NCI-H1092 (cell line): ENCODE measurements at places on chromosomes 12 and 14.
A peak's percentile ranks its signal among the peaks of the same experiment; 100 is the strongest.

GRCh38 chr12:64909124-64909523 is 84.7 kb downstream of the TBC1D30 start:
- no peak for DNase-seq

DNA sequence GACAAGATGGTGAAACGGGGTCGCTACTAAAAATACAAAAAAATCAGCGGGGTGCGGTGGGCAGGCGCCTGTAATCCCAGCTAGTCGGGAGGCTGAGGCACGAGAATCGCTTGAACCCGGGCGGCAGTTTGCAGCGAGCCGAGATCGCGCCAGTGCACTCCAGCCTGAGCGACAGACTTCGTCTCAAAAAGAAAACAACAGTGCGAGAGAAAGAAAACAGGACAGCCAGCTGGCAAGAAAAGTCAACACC is 633 bp upstream of the RNU4-2 start:
- no peak for DNase-seq

DNA sequence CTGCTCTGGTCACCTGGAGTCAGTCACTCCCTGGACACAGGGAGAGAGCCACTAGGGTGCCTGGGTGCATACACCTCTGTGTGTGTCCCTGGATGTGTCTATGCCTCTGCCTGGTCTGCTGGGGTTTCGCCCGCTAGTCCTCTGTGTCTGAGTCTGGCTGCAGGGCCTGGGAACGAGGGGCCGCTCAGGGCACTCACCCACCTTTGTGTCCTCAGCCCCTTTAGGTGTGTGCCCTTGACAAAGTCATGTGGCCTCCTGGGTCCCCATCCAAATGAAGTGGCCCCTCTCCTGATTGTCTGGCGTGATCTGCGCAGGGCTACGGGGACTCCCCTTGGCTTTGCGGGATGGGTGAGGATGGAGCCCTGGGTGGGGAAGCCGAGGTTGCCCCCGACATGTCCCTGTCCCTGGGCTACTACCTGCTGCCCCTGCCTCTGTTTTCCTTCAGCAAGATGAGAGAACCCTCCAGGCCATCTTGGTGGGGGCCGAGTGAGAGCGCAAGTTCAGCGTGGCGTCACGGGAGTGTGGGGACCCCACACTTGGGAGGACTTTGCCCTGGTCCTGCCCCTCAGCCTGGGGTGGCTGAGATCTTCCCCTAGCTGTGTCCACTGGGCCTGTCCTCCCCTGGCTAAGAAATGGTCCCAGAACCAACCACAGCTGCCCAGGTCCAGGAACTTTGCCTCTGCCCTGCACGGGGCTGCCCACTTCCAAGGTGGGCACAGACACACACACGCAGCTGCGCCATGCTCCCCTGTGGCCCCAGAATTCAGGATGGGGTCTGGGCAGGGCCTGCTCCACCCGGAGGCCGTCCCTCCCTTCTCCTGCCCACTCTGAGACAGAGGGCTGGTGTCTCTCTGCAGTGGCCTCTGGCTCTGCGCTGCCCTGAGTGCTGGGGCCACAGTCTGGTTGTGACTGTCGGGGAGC is 2.7 kb upstream of the AHNAK2 start:
- no peak for DNase-seq

- DNase-seq, result no peak
Measured at GRCh38 chr14:84095681-84096080, 1434.3 kb upstream of the FLRT2 start.

DNA sequence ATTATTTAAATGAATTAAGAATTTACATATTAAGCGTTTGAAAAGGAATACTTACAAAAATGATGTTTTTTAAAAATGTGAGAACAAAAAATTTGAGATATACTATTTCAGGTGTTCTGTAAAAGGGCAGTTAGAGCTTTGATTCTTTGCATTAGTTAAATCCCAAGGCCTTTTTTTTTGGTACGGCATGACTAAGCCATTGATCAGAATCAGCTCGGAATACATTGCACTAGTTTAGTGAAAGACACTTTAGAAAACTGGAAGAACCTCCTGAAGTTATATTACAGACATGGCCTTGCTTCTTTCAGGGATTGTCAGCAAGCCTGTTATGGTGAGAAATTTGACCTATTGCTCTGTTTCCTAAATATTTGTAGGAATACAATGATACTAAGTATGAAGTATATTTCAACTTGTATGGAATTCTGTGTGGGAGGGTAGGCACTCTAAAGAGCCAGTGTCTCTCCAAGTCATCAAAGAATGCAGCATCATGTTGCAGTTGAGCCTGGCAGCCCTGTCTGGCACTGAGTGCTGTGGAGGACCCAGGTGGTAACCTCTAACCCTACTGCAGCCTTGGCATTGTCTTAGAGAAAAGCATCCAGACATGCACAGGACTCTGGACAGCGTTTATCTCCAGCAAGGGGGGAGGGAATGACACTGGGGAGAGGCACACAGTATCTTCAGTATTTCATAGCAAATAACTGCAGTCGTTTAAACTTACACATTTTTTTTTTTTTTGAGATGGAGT is 1.5 kb downstream of the KLC1 start:
- DNase-seq, result no peak

GRCh38 chr14:77264466-77265186 is 6.4 kb downstream of the NGB start:
- no peak for DNase-seq

DNA sequence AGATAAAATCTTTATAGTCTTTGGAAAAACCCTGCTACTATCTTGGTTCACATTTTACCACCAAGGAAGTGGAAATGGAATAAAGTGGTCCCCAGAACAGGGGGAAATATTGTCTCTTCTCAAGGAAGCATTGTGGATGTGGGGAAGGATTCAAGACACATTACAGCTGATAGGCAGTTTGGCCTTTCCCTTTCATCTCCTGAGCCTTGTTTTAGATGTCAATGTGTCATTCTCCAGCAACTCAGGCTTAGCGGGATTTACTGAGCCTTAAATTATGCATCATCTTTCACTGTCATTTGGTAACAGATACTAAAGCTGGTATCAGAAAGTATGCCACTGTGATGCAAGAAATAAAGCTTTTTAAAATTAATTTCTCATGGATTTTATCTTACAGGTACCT is 136.2 kb downstream of the STXBP6 start:
- DNase-seq, result no peak

- no peak for DNase-seq
Measured at GRCh38 chr14:30960216-30960615, 65.2 kb upstream of the AP4S1 start.

DNA sequence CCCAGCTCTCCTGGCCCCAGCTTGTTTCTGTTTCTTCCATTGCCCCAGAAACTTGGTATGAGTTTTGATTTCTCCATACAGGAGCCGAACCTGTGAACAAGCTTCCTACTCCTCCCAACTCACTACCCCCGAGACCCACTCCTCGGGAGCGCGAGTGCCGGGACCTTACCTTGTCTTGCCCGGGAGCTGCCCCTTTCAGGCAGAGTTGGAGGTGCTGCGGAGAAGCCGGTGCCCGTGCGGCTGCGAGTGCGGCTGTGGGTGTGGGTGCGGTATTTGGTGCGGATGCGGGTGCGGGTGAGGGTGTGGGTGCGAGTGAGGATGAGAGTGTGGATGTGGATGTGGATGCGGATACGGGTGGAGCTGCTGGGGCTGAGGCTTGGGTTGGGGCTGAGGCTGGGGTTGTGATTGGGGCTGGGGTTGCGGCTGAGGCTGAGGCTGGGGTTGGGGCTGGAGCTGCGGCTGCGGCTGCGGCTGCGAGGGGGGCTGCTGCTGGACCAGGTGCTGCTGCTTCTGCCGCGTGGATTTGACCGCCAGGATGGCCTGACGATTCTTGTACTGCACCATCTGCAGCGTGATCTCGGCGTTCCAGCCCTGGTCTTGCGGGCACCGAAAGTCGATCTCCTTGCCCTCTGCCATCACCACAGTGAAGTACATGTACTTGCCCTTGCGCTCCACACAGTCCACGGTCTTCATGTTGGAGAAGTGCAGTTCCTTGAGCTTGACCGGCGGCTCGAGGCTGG is 1.1 kb downstream of the PHLDA1 start:
- DNase-seq, result no peak

GRCh38 chr12:67331123-67331522 is 62.0 kb downstream of the CAND1 start:
- no peak for DNase-seq

DNA sequence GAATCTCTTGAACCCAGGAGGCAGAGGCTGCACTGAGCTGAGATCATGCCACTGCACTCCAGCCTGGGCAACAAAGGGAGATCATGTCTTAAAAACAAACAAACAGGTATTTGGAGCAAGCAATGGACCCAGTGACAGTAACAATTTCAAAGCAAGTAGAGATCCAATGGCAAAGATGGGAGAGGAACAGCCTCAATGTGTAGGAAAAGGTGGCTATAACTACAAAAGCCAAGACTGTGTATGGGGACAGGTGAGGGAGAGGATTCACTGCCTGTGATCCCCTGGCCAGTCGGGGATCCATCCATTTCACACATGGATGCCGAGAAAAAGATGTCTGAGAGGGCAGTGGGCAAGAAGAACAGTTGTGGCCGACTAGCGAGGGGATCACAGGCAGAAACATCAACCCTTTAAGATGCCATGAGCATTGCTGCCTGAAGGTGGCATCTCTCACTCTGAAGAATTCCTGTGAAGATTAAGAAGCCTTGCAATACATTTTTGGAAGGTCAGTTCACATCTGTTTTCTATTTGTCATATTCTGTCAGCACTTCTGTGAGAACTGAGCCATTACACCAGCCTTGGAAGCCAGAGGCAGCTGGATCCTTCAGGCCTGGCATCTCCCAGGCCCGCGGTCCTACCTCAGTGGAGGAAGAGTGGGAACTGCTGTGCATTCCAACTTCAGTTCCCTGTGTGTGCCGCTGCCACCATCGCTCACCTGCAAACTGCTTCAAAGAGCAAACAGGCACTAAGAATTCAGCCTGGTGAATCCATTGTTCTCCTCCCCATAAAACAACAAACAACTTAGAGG is 54.5 kb upstream of the FRS2 start:
- no peak for DNase-seq

DNA sequence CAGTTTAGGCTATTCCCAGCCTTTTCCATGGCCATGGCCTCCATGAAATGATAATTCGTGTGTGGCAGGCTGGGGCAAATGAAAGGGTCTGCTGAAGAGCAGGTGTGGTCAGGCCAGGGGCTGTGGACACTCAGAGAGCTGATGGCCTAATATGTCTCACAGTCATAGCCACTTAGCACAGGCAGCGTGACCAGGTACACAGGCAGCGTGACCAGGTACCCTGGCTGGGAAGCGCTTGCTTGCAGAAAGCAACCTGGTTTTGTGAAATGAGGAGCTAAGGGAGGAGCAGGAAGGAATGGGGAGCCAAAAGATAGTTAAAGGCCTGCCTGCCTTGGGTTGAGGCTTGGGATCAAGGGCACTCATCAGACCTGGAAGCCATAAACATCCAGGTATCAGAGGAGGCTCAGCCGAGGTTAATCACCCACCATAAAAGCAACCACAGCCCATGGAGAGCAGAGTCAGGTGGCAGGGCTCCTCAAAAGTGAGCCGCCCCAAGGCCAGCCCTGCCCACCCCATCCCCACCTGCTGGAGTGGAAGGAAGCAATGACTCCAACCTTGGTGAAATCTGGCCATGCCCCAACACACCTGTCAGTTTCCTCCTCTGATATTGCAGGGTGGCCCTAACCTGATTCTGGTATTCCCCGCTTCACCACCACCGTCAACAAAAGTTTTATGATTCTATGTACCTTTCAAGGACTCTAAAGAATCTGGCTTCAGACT is 8.0 kb upstream of the KRT8 start:
- no peak for DNase-seq

DNA sequence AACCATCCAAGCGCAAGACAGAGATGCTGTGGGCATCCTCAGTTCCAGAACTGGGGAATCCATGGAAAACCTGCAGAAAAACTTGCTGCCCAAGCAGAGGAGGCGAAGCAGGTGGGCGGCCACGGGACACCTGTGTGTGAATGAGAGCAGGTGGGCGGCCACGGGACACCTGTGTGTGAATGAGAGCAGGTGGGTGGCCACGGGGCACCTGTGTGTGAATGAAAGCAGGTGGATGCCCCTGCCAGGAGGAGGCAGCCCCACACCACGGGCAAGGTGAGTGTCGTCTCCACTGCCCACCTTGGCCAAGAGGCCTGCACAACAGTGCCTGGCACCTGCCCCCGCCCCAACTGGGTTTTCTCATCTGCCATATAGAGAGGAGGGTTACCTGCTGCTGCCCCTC is 59.2 kb downstream of the GSC start:
- no peak for DNase-seq

DNA sequence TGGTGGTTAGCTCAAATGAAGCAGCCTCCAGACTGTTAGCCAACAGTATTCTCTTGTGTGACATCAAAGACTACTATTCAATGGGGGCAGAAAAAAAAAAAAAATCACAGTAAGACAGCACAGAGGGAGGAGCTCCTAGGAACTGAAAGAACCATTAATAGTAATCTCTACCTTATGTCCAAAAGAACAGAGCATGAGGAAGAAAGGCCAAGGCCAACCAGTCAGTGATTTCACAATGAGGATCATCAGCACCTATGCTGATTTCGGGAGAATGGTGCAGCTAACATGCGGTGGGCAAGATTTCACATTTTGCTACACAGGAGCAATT is 66.3 kb upstream of the SOX5 start:
- DNase-seq, result no peak

DNA sequence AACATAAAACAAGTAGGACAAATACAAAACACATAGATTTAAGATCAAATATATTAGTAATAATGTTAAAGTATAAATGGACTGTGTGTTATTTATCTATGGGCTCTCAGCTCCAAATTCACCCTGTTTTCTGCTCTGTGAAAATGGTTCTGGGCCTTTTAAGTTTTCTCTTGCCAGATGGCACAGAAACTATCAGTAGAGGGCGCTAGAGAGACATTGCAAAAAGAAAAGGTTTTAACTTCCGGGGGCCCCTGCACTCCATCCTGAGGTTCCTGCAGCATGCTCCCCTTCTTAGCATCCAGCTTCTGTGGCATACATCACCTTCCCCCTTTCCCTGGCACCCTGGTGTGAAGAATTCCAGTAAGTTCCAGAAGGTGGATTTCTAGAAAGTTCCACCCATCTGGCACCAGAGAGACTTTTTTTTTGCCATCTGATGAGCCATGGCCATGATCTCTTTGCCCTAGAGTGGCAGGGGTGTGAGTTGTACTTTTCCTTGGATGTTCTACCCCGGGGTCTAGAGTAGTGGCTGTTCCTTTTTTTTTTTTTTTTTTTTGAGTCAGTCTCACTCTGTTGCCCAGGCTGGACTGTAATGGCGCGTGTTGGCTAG is 29.3 kb downstream of the ZCRB1 start:
- DNase-seq, result no peak

- DNase-seq, result peak; percentile 61
Measured at GRCh38 chr14:28754209-28754985, 12.2 kb upstream of the FOXG1 start.

GRCh38 chr12:109816870-109817269 is 16.3 kb downstream of the TRPV4 start:
- DNase-seq, result no peak

GRCh38 chr12:106063826-106064720 is 74.7 kb downstream of the NUAK1 start:
- DNase-seq, result no peak
